Natural killer cell treated with Interleukin-12 subunit alpha and Interleukin-12 subunit beta and Interleukin-15 and Interleukin-18, amount 100 ng/mL, for 72 hours (primary cell): ENCODE measurements at places on chromosomes 1 and 21. TPM values are rescaled to one million over a fixed set of nuclear protein-coding genes. Genes with fewer than 3 reads are reported as not detected.

Gene MTFR1L
- total RNA-seq: 37.3 TPM

Gene SPRR2B
- total RNA-seq: not detected

GRCh38 chr1:158691907-158692306 lies 5.4 kb upstream of the SPTA1 start:
- no peak for DNase-seq

Gene FMO5
- not detected for total RNA-seq

DNA sequence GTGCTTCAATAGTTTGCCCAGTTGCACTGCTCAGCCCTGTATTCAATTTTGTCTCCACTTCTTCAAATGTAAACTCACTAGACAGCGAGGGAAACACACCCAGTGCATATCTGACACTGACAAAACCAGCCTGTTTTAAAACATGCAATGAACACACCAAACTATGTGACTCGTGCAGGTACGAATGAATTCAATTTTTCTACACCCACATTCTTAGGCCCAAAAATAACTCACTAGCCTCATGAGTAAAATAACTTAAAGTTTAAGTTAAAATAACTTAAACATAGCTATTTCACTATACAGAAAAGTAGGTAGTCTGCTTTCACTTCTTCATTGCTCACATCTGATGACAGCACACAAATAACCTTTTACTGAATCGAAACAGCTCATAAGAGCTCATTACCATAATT lies 21.1 kb downstream of the TTC13 start:
- DNase-seq: no peak

DNA sequence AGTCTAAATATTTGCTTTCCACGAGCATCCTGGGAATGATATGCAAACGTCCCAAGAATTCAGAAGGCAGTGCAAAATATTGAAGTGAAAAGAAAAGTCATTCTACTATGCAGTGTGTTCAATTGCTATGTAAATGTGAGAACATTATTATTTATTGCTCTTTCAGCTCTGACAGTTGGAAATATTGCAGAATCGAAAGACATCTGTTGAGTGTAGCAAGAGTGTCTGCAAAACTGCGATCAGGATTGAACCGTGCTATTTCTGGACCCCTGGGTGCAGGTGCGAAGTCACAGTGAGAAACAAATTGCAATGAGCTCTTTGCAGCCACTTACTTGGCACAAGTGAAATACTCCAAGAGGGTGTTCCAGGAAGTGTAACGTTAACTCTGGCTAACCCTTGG lies 566.4 kb downstream of the AJAP1 start:
- no peak for DNase-seq

Gene E2F2
- total RNA-seq: 10.7 TPM

Gene KCNE1
- 1.2 TPM for total RNA-seq

Gene LORICRIN
- total RNA-seq: not detected

Gene C1orf141
- not detected for total RNA-seq

Gene SHE
- total RNA-seq: 0.19 TPM

- DNase-seq: no peak
These were observed 11.8 kb downstream of the DRAM2 start for GRCh38 chr1:111127923-111128643.

Gene CFAP57
- total RNA-seq: not detected

DNA sequence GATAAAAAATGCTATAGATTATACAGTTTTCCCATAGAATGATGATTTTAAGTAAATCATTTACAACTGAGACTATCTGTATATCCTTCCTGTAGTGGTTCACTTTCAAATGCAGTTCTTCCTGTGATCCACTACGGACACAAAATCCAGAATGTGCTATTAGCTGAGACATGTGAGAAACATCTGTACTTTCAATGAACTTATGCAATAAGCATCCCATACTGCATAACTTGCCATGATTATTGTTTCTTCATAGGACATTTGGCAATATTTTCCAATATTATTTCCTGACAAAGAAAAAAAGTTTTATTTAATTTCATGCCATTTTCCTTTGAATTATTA lies 83.5 kb upstream of the PRDX6 start:
- no peak for DNase-seq

DNA sequence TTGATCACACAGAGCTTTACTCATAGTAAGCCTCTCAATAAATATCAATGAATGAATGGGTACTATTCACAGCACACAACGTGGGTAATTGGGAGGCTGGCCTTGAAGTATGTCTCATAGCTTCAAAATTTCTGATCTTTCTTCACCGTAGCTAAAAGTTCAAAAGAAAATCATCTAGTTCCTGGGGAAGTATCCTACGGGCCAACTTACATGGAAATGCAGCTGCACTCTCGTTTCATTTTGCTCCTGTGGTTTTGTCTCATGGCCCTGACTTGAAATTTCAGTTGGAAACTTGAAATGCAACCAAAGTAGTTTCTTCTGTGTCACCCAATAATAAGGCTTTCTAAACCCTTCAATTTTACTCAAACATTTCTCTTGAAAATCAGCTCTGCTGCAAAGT lies 76.1 kb upstream of the CNIH3 start:
- no peak for DNase-seq

Gene BTBD8
- total RNA-seq: 0.67 TPM

DNA sequence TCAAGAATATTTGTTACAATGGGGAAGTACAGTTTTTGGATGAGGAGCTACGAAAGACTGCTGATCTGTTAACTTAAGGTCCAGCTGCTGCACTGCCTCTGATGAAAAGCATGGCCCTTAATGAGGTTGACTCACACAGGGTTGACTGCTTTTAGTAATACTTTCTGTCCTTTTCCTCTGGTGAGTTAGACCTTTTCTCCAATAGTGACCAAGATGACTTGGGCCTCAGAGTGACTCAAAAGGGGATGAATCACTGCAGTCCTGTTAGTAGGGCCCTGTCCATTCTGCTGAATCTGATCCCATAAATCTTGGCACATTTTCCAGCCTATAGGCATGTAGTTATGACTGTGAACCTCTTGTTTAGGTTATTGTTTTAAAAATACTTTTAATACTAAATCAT lies 2.7 kb downstream of the DISP1 start:
- DNase-seq: no peak

- no peak for DNase-seq
These were observed 93.8 kb upstream of the PRDX6 start for GRCh38 chr1:173383351-173383750.

Gene ZNF496
- total RNA-seq: 24.5 TPM

DNA sequence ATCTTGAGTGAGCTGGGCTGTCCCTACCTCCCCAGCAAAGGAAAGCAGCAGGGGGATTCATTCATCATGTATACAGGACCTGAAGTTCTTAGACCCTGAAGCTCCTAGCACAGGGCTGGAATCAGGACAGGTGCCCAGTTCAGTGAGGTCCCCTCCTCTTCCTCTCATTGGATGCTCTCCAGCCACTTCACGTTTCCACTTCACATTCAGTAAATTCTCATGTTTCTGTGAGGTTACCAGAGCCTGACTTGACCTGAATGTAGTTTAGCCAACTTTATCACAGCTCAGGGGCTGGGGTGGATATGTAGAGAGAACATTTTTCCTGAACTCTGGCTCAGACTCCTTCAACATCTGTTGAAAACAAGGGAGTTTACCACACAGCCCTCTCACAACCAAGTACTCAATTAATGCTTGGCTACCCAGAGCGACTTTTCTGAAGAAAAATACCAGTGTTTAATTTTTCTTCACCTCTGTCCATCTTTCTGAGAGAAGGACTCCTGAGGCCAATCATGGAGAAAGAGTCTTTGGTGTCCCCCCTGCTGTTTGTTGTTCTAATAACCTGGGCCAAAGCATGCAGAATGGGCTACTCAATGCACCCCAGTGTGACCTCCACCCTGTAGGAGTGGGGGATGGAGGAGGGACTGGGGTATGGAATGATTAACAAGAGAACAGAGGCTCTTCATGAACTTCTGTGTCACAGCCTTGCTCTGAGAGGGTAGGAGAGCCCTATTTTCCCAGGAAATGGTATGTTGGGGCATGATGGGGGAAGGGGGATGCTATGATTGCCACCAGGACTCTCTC lies 108.3 kb upstream of the FGGY start:
- DNase-seq: no peak

GRCh38 chr1:170707117-170707516 lies 43.2 kb downstream of the PRRX1 start:
- DNase-seq: no peak

Gene RGS16
- 102 TPM for total RNA-seq

DNA sequence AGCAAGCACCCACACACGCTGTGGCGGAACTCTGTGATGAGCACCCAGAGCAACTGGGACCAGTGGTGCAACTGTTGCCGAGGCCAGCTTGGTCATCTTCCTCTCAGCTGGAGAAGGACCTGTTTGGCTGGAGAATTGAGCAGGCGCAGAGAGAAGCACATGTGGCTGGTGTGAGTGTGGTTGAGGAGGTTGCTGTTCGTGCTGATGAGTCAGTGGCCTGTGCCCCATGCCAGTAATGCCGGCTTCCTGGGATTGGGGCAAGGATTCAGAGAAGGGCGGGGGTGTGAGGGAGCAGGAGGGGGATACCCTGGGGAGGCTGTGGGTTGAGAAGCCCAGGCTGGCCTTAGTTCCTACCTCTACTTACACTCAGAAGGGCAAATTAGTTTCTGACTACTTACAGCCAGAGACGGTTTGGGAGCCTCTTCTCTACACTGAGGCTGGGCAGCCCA lies 57.5 kb upstream of the EPS8L3 start:
- no peak for DNase-seq

Gene TEDDM1
- total RNA-seq: not detected

DNA sequence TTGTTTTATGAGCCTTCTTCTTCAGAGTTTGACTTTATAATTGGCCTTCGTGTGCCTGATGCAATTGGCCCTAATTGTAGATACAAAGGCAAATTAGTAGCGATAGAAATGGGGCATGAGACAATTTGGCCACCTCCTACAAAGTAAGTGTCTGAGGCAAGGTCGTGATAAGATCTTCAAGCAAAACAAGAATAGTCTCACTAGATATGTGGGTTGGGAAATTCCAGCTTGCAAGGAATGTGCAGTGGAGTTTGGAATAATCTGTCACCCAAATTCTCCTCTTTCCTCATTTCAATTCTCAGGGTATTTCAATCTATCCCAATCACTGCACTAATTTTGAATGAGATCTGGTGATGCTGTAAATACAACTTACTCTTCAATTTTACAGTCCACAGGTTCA lies 11.4 kb upstream of the TSNAX start:
- DNase-seq: no peak

DNA sequence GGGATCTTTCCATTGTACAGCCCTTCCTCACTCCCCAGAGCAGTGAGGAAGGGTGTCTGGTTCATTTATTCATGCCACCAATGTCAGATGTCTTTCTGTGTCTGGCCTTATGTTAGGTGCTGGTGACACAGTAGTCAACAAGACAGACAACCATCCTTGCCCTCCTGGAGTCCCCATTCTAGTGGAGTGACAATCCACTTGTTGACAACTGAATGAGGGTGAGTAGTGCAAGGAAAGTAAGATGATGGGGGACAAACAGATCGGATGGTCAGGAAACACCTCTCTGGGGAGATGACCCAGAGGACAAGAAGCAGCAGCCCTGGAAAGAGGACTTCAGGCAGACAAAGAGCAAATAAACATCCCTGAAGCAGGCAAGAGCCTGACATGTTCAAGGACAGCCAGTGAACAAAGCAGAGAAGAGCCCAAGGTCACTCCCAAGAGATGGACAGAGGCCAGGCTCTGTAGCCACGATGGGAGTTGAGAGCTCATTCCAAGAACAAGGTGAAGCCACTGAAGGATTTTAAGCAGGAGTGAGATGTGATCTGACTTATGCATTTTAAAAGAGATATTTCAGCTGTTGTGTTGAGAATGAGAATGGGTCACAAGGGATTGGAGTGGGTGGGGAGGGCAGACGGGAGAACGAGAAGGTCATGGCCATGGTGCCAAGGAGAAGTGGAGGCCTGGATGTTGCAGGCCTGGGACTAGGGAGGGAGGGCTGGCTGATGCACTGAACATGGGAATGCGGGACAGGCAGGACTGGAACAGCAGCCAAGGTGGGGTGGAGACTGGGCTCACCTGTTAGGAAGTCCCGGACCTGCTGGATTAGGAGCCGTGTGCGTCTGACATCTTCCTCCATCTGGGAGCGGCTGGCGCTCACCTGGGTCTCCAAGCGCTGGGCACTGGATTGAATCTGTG lies 30.2 kb downstream of the LAMB3 start:
- DNase-seq: no peak

GRCh38 chr1:100423832-100424337 lies 71.6 kb downstream of the CDC14A start:
- no peak for DNase-seq

Gene CAPN9
- total RNA-seq: not detected

DNA sequence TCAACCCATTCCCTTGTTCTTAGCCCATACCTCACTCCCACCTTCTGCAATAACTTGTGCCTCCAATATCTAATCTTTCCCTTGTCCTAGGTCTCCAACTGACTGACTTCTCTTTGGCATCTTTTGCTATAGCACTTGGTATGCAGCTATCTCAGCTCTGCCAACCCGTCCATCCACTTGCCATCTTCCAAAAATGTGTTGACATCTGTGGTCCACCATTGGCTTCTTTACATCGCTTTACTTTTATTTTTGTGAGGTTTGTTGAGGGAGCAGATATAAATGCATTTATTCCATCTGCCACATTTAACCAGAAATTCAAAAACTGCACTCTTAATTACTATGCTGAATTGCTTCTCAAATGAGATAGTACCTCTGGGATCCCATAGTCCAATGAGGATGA lies 24.9 kb upstream of the PSMB2 start:
- no peak for DNase-seq

DNA sequence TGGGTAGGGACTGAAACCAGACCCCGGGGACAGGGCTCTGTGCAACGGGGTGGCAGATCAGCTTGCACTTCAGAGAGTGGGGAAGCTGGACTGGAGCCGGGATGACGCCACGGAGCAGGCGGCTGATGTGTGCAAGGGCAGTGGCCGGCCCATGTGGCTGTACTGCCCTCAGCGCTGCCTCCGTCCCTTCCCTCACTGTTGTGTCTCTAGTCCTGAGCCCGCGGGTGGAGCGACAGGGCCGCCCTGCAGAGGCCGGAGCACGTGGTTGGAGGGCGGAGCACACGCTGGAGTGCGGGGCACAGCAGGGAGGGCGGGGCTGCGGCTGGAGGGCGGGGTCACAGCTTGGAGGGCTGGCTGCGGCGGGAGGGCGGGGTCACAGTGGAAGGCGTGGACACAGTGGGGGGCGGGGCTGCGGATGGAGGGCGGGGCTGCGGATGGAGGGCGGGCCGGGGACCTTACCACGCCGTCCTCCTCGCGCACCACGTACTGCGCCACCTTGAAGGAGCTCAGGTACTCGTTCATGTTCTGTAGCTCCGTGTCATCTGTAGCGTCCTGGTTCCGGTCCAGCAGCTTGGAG lies 52.4 kb downstream of the CHD5 start:
- peak; percentile 82 for DNase-seq

DNA sequence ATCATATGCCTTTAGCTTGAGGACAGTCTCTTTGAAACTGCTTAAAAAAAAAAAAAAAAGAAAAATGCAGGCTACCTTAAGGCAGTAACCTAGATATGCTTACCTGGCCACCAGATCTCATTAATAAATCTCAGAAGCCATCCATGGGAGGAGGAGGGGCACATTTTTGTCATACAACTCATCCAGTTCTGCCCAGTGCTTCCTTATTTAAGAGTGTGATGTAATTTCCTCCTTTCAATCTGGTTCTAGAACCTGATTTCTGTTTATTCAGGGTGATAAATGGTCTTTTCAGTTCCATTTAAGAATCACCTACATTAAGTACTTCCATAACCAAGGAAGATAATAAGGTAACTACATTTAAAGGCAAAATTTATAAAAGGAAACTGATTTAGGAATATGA lies 6.1 kb downstream of the ERRFI1 start:
- no peak for DNase-seq
